ENCODE measurements at places on chromosomes 11 and 22.

DNA sequence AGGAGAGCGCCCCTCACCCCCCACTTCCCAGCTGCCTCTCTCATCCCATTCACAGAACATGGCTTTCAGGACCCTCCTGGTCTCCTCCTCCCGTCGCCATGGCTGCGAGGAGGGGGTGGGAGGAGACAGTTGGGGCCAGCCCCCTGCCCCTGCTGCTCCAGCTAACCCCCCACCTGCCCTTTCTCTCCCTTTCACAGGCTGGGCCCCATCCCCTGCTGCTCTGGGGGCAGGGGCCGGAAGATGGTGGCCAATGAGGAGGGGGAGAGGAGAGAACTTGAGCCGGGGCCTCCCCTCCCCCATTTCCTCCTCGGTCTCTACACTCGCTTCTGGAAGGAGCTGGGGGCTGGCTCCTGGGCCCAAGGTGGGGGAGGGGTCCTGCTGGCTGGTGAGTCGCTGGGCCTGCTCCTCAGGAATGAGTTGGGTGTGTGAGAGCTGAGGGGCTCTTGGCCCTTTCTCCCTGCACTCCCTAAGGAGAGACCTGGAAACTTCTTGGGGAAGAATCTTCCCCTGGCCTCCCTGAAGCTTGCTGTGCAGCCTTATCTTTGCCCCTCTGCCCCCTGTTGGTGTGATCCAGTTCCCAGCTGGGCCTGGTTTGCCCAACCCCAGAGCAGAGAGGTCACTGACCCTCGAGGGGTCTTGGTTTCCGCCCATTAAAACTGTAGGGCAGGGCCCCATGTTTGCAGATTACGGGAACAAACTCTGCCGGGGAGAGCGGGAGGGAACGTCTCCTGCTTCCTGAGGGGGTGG, 10.2 kb downstream of the YPEL4 start:
- no peak for DNase-seq

GRCh38 chr11:16505481-16505880, 149.1 kb upstream of the SOX6 start:
- DNase-seq = no peak

GRCh38 chr22:47854251-47854650, 1091.8 kb downstream of the TBC1D22A start:
- DNase-seq = no peak

GRCh38 chr11:126485986-126486635, 130.6 kb downstream of the ST3GAL4 start:
- DNase-seq = peak; percentile 43

GRCh38 chr11:46438211-46438610, 46.6 kb upstream of the CHRM4 start:
- DNase-seq = no peak

- DNase-seq = no peak
Measured at GRCh38 chr11:22459048-22459447, 120.9 kb downstream of the SLC17A6 start.

GRCh38 chr11:46290598-46291309, 13.3 kb downstream of the CREB3L1 start:
- DNase-seq = no peak

- DNase-seq = no peak
Measured at GRCh38 chr11:117735350-117735977, 61.6 kb downstream of the DSCAML1 start.

DNA sequence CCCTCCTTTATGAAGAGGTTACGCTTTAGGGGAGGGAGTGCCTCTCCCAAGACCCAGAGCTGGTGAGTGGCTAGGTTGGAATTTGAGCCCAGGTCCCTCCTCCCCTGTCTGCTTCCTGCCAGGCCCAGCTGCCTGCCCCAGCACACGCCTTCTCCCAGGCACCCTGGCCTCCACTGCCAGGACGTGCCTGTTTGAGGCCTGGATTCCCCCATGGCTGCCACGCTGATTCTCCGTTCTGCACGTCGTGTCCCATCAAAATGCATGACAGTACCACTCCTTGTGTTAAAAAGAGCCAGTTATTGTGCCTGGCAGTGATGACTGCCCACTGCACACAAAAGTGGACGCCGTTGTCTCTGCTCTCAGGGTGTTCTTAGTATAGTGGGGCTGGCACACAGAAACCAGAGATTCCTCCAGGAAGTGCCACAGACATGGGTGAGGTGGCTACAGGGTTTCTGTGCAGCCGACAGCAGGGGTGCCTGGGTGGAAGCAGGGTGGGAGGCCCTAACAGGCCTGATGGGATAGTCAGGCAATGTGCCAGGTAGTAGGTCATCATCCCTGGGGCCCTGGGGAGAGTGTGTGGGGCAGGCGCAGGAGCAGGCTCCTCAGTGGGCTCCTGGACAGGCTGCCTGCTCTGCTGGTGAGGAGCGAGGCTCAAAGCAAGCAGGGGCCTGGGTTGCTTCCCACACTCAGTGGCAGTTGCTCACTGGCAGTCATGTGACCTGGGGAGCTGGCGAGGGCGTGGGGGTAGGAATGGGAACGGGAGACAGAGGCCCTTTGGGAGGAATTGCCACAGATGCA, 24.2 kb downstream of the MED15 start:
- DNase-seq = no peak

DNA sequence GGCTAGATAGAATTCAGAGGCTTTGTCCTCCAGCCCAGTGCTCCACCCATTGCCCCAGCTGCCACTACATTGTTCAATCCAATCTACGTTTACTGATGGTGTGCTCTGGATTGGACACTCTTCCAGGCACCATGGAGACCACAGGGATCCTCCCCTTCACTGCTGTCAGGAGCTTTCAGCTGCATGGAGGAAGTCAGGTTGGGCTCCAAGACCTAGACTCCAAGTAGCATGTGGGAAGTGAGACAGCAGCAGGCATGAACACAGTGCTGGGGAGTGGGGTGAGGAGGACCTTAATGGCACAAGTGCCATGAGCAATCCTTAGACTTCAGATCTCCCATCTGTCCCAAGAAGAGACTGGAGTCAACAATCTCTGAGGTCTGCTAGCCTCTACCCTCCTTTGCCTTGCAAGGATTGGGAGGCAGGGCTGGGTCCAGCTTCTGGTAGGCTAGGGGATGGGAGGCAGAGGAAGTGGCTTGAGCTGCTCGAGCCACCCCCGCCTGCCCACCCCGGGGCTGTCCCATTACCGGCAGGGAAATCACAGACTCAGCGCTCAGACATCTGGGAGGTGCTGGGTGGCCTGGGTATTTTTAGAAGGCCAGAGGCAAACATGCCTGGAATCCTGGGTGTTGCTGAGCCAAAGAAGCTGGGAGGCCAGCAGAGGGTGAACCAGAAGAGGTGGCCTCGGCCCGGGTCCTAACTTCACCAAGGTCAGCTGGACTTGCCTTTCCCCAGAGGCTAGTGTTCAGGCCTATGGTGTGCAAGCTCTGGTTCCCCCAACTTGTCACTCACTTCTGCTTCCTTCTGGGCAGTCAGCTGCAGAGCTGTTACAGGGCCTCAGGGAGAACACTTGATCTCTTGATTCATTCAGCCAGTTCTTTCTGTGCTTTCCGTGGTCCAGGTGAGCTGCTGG, 15.2 kb upstream of the FCHSD2 start:
- DNase-seq = peak; percentile 55

- DNase-seq = no peak
Measured at GRCh38 chr22:37501610-37502341, 15.6 kb upstream of the MFNG start.

DNA sequence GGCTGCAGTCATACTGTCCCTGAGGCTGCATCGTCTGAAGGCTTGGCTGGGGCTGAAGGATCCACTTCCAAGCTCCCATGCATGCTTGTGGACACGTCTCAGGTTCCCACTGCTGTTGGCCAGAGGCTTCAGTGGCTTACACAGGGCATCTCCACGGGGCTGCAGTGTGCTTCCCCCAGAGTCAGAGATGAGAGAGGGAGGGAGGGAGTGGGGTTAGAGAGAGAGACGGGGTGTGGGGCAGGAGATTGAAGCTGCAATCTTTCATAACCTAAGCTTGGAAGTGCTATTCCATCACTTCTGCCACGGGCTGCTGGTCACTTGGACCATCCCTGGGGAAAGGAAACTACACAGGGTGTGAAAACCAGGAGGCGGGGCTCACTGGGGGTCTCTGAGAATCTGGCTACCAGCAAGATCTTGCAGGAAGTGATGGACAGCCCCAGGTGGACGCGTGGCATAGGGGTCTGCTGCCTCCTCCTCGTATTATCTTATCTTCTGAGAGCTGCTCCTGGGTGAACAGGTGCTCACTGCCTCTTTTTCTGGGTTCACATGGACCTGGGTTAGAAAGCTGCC, 63.0 kb upstream of the MYEOV start:
- DNase-seq = no peak

GRCh38 chr22:27667121-27667843, 134.3 kb downstream of the MN1 start:
- DNase-seq = no peak

- no peak for DNase-seq
Measured at GRCh38 chr11:106828976-106829375, 189.3 kb downstream of the GUCY1A2 start.

- DNase-seq = no peak
Measured at GRCh38 chr22:44701187-44701790, 715 bp upstream of the PRR5 start.

DNA sequence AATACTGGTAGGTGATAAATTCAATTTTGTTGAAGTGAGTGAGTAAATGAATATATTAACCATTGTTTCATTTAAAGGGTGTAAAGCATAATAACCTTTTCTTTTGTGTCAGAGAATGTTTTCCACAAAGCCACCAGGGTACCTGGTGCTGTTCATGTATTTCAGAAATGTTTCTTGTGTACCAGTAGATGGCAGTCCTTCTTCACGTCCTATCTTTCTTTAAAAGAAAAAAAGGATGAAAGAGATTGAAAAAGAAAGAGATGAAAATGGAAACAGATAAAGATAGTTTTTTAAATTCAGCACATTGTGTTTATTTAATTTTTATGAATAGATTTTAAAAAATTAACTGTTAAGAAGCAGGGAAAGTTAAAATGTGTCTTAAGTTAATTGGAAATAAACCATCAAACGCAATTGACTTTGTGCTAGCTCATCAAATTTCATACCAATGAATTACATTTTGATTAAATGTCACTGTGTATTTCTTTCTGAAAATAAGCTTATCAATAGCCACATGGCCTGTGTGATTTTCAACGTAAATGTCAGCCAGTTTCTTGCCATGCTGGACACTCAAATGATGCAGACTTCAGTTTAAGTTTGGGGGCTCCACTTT, 65.5 kb upstream of the CHORDC1 start:
- DNase-seq = no peak

- no peak for DNase-seq
Measured at GRCh38 chr11:100232006-100232405, 455.1 kb upstream of the ARHGAP42 start.

DNA sequence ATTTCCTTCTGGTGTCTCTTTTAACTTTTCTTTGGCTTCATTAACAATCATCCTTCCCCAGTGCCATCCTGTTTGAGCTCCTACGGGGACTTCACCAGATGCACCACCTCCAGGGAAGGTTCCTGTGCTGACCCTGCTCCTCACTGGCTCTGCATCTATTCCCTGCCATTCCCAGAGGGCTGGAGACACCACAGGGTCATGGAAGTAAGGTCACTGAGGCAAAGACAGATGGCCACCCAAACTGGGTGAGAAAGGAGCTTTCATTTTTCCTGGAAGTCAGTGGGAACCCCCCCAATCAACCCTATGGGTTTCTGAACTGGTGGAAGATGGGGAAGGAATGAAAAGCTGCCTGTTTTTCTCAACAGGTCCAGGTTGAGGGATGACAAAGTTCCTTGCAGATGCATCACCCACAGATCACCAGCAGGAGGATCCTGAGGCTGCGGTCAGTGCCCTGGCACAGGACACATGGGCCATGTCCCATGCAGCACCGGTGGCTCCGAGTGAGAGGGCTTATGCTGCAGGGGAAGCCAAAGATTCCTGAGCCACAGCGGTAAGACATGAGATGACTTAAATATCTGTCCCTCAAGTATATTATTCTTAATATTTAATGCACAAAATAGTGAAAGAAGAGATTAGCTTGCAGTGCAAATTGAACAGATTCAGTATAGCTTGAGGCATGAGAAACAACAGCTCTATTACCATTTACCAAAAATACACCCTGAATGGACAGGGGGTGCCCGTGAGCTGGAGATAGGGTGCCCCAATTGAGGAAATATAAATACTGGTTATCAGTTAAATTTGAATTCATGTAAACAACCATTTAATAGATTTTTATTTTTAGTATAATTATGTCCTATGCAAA, 73.0 kb upstream of the VPREB1 start:
- no peak for DNase-seq

GRCh38 chr11:114774599-114775361, 96.5 kb downstream of the NXPE2 start:
- no peak for DNase-seq

GRCh38 chr11:107842412-107843100, 16.0 kb downstream of the SLC35F2 start:
- DNase-seq = no peak

DNA sequence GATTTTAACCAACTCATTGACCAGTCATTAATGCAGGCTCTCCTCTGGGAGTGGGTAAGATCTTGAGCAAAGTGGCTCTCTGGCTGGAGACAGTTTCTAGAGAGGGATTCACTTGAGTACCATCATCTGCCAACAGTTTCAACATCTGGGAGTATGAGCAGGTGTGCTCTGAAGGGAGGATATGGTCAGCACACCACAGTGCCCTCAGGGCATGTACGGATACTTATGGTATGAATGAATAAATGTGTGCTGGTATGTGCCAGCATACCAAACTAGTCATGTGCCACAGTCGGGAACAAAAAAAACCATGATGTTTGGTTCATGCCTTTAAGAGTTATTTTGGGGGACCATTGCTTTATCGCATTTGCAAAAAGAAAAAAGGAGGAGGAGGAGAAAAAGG, 1197.5 kb upstream of the TENM4 start:
- DNase-seq = no peak

DNA sequence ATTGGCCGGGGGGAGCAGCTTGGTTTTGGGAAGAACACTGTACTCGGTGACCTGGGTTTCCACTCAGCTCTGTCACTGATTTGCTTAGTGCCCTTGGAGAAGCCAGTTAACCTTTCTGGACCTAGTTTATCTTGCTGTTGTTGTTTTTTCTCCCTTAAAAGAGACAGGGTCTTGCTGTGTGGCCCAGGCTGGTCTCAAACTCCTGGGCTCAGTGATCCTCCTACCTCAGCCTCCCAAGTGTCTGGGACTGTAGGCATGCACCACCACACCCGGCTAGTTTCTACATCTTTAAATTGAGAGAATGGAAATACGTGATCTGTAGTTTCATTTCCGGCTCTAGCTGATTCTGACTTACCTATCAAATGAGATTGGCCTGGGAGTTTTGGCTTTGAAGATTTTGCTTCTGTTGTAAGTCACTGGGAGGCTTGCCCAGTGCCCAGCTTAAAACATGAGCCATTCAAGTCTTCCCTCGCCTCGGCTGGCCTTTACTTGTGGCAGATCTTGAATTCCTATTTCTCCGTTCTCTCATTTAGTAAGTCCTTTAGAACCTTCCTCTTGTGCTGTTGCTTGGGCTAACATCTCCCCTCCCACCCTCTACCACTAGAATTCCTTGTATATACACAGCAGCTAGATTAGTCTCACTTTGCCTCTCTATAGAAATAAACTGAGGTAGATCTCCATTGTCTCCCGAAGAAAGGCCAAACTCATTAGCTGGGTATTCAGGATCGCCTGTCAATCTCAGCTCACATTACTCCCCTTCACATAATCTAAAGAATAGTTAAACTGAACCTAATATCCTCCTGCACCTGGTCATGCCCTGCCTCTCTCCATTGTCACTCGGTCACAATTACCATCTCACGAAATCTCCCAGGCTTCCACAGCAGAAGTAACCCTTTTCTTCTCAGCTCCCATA, 87.7 kb upstream of the SLC25A18 start:
- DNase-seq = no peak

GRCh38 chr11:92845390-92845789, 124.1 kb upstream of the MTNR1B start:
- DNase-seq = no peak

- no peak for DNase-seq
Measured at GRCh38 chr22:36330655-36331305, 57.0 kb downstream of the MYH9 start.

- no peak for DNase-seq
Measured at GRCh38 chr11:98545544-98546175, 475.1 kb upstream of the CNTN5 start.
